ENCODE measurements at places on chromosomes 7 and 10.
A peak's percentile ranks its signal among the peaks of the same experiment; 100 is the strongest.

DNA sequence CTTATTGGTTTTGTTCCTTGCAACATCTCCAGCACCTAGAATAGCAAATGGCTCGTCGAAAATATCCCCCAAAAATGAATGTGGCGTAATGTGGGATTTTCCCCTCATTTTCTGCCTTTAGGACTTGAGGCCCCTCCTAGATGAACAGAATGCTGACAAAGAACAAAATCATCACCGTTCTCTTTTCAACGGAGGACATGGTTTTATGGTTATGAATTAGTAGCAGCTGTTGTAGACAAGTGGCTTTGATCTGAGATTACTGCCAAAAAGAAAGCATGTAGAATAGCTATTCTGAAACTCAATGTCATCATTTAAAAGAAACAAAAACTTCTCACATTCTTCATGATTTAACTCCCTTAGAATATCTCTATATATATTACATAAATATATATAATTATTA is 17.2 kb upstream of the CALN1 start:
- H3K4me3 ChIP-seq: no peak overlapping the region
- no peak for DNase-seq
- no peaks in the 10 kb centered on the region for H3K36me3 ChIP-seq
- H3K27ac ChIP-seq: no peak overlapping the region
- H3K27me3 ChIP-seq: peaks cover 2% of the 10 kb centered on the region

DNA sequence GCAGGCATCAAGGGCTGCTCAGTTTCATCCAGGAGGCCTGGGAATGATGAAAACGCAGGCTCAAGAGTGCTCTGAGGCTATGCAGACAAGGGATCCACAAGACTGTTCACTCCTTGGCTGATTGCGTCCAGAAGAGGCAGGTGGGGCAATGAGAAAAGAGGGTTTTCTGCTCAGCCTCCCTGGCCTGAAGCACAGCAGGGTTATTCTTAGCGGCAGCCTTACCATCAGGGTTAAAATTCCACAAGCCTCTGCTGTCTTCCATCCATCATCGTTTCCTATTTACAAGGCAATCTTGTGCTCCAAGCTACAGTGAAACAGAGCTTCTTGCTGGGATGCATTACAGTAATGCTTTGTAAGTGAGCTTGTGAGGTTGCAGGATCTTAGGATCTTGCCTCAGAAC is 129.4 kb upstream of the SHH start:
- H3K4me1 ChIP-seq: peaks cover 13% of the 10 kb centered on the region
- no peak overlapping the region for H3K4me3 ChIP-seq
- DNase-seq: no peak
- no peak overlapping the region for H3K27ac ChIP-seq
- peaks cover 19% of the 10 kb centered on the region for H3K36me3 ChIP-seq

- no peak overlapping the region for H3K27ac ChIP-seq
- no peak for DNase-seq
- no peaks in the 10 kb centered on the region for H3K4me1 ChIP-seq
- no peaks in the 10 kb centered on the region for H3K36me3 ChIP-seq
- H3K27me3 ChIP-seq: peaks cover under 1% of the 10 kb centered on the region
- no peak overlapping the region for H3K4me3 ChIP-seq
Observed at GRCh38 chr10:77081481-77081891, 556.1 kb downstream of the KCNMA1 start.

GRCh38 chr7:28183627-28184026 is 3.0 kb upstream of the JAZF1 start:
- H3K36me3 ChIP-seq: no peaks in the 10 kb centered on the region
- H3K4me1 ChIP-seq: peaks cover 11% of the 10 kb centered on the region
- no peaks in the 10 kb centered on the region for H3K27me3 ChIP-seq
- no peak for DNase-seq
- H3K4me3 ChIP-seq: no peak overlapping the region

GRCh38 chr7:151699928-151700319 is 177.0 kb downstream of the PRKAG2 start:
- H3K36me3 ChIP-seq: peaks cover 5% of the 10 kb centered on the region
- DNase-seq: no peak
- no peaks in the 10 kb centered on the region for H3K27me3 ChIP-seq
- H3K4me1 ChIP-seq: peaks cover 30% of the 10 kb centered on the region
- H3K27ac ChIP-seq: no peak overlapping the region
- H3K4me3 ChIP-seq: no peak overlapping the region

- H3K27ac ChIP-seq: no peak overlapping the region
- peaks cover 12% of the 10 kb centered on the region for H3K4me1 ChIP-seq
- H3K36me3 ChIP-seq: no peaks in the 10 kb centered on the region
- no peak overlapping the region for H3K4me3 ChIP-seq
- H3K27me3 ChIP-seq: no peaks in the 10 kb centered on the region
- DNase-seq: no peak
Observed at GRCh38 chr10:78209970-78210369, 176.3 kb downstream of the RPS24 start.

DNA sequence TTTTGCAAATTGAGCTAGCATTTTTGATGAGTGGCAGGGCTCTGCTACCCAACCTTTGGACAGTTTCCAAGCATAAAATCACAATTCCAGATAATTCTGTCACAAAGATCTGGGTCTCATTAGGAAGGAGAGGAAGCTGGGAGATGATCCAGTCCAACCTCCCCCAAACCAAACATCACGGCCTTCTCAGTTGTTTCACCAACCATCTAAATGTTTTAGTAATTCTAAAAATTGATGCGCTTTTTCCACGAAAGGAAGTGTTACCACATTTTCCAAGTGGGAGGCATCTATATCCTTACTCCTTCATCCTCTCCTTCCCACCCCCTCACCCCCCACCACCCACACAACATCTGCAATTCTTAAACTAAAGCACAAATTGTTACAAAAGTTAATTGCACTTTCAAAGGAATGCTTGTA is 108.3 kb downstream of the EGFR start:
- H3K27ac ChIP-seq: no peak overlapping the region
- no peaks in the 10 kb centered on the region for H3K4me1 ChIP-seq
- no peak for DNase-seq
- no peaks in the 10 kb centered on the region for H3K36me3 ChIP-seq
- H3K27me3 ChIP-seq: peaks cover 22% of the 10 kb centered on the region

DNA sequence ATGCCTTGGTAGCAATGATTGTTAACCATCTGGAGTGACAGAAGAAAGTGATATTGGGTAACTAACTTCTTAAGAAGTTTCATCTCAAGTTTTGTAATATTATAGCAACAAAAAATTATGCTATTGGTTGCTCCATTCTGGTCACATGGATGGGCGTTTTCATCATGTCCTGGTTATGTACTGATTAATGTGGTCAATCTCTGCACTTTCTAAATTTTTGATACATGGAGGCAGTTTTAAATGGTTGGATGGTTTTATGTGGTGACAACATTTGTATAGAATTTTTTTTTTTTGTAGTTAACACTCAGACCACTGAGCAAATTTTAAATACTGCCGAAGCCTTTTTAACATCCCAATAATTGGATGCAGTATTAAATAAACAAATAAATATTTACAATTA is 55.2 kb upstream of the CCAR1 start:
- H3K36me3 ChIP-seq: peaks cover 19% of the 10 kb centered on the region
- DNase-seq: no peak
- H3K4me3 ChIP-seq: no peak overlapping the region

DNA sequence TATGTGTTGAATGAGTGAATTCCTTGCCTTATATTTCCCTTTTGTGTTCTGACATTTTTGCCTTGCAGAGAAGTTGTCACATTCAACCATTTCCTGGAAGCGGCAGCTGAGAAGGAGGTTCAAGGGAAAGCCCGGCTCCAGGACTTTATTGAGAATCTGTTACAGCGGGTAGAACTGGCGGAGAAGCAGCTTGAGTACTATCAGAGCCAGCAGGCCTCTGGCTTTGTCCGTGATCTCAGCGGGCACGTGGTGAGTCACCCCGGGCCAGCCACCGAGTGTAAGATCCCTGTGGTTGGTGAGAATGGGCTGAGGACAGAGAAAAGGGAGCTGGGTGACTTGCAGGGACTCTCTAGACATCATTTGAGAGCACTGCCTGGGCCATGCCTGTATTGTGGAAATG is 14.2 kb downstream of the ZNF365 start:
- H3K27ac ChIP-seq: no peak overlapping the region
- no peak for DNase-seq
- H3K4me3 ChIP-seq: no peak overlapping the region
- peaks cover 15% of the 10 kb centered on the region for H3K4me1 ChIP-seq
- H3K27me3 ChIP-seq: no peaks in the 10 kb centered on the region

- H3K27ac ChIP-seq: peak overlapping the region; percentile 61
- no peak for DNase-seq
- H3K4me1 ChIP-seq: peaks cover 9% of the 10 kb centered on the region
- H3K36me3 ChIP-seq: peaks cover 8% of the 10 kb centered on the region
- H3K27me3 ChIP-seq: no peaks in the 10 kb centered on the region
- H3K4me3 ChIP-seq: no peak overlapping the region
Observed at GRCh38 chr7:105156731-105157130, 142.7 kb downstream of the KMT2E start.

DNA sequence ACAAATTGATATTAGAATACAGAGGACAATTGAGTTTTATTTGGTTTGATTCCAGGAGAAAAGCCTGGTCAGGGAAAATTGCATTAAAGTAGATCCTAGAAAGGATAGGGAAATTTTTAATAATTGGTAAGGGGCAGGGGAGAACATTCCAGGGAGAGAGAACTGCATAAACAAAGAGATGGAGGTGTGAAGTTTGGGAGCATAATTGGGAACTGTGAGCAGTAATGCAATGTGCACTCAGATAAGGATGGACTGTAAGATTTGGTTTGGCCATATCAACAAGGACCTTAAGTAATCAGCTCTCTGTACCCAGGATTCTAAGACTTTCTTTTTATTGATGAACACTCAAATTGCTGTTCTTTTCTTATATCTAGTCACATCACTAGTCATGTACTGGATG is 41.4 kb downstream of the ZMYND11 start:
- no peaks in the 10 kb centered on the region for H3K36me3 ChIP-seq
- no peaks in the 10 kb centered on the region for H3K27me3 ChIP-seq
- H3K4me1 ChIP-seq: peaks cover 7% of the 10 kb centered on the region

- H3K36me3 ChIP-seq: peaks cover 9% of the 10 kb centered on the region
- H3K4me1 ChIP-seq: peaks cover 45% of the 10 kb centered on the region
- no peaks in the 10 kb centered on the region for H3K27me3 ChIP-seq
- no peak overlapping the region for H3K4me3 ChIP-seq
- H3K27ac ChIP-seq: no peak overlapping the region
- DNase-seq: no peak
Observed at GRCh38 chr7:96238976-96239766, 82.7 kb downstream of the SLC25A13 start.

DNA sequence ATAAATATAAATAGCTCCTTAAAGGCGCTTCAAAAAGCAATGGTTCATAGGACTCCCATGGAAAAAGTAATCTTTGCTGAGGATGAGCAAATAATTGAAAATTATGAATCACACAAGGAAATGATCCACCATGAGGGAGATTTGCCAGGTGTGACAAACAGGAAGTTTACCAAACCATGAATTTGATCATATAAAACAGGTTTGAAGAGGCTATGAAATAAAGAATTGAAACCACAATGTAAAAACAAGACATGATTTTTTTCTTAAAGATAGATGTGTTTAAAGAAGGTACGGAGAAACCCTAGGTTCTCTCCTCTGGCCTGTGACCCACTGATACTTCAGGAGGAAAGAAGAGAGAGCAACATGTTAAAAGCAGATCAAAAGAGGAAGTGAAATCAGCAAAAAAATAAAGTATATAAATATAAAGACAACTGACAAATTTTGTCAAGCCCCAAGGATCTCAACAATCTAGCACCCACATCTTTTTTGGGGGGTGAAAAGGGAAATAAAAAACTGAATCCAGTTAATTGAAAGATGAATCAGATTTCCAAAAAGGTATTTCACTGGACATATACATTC is 111.3 kb upstream of the ASAH2 start:
- DNase-seq: no peak
- H3K4me1 ChIP-seq: peaks cover 45% of the 10 kb centered on the region
- no peak overlapping the region for H3K27ac ChIP-seq
- H3K27me3 ChIP-seq: no peaks in the 10 kb centered on the region
- H3K36me3 ChIP-seq: peaks cover 46% of the 10 kb centered on the region

DNA sequence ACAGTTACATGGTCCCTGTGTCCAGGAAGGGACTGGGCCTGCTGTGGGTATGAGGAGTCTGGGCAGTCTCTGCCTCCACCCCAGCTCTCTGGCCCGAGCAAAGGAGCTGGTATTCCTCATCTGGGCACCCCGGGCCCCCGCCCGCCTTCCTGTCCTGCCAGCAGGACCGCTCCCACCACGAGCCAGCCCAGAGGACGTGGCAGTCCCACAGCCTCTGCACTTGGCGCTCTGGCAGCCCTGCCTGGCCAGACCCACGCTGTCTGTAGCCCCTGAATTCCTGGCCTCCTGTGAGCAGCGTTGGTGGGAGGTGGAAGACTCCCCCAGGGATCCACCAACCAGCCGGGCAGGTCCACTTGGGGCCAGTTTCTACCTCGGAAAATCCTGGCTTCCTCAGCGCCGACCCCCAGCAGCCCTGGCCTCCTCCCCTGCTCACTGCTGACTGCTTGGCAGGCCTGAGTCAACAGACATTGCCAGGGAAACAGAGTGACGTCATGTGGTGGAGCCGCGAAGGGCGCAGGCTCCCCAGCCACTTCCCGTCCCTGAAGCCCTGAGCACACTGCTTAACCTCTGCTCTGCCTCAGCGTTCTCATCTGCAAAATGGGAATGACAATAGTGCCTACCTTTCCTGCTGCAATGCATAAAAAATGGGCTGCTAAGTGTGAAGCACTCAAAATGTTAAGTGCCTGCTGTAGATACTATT is 21.6 kb upstream of the LIMK1 start:
- H3K36me3 ChIP-seq: no peaks in the 10 kb centered on the region
- peak; percentile 63 for DNase-seq
- peaks cover 7% of the 10 kb centered on the region for H3K4me1 ChIP-seq
- H3K27ac ChIP-seq: peak overlapping the region; percentile 95

- H3K27me3 ChIP-seq: no peaks in the 10 kb centered on the region
- DNase-seq: no peak
- H3K27ac ChIP-seq: no peak overlapping the region
- peaks cover 3% of the 10 kb centered on the region for H3K36me3 ChIP-seq
Observed at GRCh38 chr7:91573405-91573804, 307.1 kb downstream of the MTERF1 start.

- no peaks in the 10 kb centered on the region for H3K36me3 ChIP-seq
- H3K27ac ChIP-seq: no peak overlapping the region
- no peaks in the 10 kb centered on the region for H3K27me3 ChIP-seq
- no peak for DNase-seq
- no peaks in the 10 kb centered on the region for H3K4me1 ChIP-seq
- H3K4me3 ChIP-seq: no peak overlapping the region
Observed at GRCh38 chr7:95817866-95818640, 45.7 kb downstream of the DYNC1I1 start.

DNA sequence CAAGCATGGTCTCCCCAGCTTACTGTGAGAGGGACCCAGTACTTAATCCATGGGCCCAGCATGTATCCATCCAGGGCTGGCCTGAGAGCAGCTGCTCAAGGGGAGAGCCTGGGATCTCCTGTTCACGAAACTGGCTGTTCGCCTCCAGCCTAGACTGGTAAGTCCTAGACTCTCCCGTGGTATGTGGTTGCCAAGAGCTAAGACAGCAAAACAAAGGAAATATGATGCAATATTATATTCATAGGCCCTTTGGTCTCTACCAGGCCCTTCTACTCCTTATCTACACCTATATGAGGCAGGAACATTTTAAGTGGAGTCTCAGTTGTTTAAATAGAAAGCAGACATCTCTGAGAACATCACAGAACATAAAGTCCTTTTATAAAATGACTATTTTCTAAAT is 28.9 kb upstream of the STK17A start:
- peak; percentile 6 for DNase-seq
- peak overlapping the region; percentile 75 for H3K4me3 ChIP-seq
- H3K27ac ChIP-seq: peak overlapping the region; percentile 47
- H3K36me3 ChIP-seq: no peaks in the 10 kb centered on the region
- peaks cover 30% of the 10 kb centered on the region for H3K4me1 ChIP-seq
